ENCODE measurements at places on chromosomes 1 and 21. TPM values are rescaled to one million over a fixed set of nuclear protein-coding genes. Genes with fewer than 3 reads are reported as not detected.

- peak; percentile 87 for DNase-seq
Observed at GRCh38 chr21:45152265-45152746, 77.9 kb downstream of the ADARB1 start.

DNA sequence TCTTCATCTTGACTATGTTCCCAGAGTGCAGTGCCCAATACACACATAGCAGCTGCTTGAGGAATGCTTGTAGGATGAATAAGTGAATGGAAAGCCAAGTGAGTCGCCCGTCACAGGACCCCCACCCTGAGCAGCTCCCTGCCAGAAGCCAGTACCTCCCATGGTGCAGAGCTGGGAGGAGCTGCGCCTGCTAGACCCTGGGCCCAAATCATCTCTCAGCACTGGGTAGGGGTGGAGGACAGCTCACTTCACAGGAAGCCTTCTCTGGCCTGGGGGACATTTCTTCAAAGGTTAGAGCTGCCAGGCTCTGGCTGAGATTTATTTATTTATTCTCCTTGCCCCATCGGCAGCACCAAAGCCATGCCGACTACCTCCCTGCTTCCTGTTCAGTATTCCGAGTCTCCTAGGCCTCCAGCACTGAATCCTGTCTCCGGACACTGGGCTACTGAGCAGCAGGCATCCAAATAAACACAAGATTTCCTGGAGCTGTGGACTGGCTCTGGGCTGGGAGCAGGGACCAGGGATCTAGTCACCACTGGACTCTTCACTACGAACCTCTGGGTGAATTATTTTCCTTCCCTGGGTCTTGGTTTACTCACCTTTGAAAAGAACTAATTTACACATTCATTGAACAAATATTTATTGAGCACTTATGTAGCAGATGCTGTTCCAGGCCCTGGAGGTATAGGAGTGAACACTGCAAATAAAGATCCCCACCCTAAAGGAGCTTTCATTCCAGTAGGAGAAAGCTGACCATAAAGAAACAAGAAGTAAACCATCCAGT is 187.7 kb downstream of the TRABD2B start:
- DNase-seq = no peak

DNA sequence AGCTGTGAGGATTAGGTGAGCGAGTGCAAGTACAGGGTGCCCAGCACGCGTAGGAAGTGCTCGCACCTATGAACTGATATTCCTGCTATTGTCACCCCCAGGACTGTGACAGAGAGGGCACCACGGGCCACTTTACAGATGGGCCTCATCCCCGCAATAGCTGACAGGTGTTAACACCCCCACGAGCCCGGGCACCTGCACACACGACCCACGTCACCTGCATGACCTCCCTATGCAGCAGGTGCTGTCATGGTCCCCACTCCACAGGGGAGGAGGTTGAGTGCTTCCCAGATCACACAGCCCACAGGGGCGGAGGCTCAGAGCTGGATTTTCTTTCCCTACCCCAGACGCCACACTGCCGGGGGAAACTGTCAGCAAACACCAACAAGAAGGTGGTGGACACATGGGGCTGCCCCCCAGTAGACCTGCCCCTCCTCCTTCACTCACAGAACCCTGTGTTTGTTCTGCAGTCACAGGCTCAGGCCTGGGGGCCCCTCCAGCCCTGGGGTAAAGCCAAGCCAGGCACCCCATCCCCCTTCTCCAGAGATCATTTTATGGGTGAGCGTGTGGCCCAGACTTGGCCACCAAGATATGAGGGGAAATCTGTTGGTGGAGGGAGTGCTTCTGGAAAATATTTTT is 465.5 kb downstream of the MATN1 start:
- DNase-seq = no peak

DNA sequence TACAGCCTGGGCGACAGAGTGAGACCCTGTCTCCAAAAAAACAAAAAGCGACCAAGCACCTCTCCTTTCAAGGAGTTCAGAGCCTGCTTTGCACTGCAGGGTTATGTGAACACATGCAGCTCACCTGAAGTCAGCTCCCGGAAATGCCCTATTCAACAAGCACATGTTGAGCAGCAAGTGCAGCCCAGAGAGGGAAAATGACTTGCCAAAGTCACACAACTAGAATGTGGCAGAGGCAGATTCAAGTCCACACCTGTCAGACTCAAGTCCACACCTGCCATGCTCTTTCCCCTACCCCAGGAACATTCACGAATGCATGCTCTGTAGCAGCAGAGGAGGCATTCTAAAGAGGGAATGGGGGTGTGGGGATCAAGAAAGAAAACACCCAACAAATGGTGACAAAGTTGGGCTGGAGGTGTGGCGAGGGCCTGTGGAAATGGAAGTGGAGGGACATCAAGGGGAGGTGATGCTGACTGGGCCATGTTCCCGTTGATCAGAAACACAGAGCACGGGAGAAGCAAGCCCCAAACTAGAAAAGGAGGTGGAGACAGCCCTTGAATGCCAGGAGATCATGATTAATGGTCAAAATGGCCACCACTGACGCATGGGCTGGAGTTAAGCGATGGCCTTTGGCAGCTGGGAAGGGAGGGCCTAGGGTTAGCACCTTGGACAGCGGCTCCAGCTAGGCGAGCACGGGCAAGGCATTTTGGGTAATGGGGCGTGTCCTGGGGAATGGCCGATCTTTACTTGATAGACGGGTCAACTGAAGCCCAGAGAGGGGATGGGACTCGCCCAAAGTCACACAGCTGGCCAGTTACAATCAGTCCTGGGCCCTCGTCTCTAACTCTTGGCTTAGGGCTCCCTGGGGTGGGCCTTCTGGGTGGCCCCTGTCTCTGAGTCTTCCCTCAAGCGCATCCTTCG is 21.5 kb downstream of the RAP1GAP start:
- DNase-seq = no peak

DNA sequence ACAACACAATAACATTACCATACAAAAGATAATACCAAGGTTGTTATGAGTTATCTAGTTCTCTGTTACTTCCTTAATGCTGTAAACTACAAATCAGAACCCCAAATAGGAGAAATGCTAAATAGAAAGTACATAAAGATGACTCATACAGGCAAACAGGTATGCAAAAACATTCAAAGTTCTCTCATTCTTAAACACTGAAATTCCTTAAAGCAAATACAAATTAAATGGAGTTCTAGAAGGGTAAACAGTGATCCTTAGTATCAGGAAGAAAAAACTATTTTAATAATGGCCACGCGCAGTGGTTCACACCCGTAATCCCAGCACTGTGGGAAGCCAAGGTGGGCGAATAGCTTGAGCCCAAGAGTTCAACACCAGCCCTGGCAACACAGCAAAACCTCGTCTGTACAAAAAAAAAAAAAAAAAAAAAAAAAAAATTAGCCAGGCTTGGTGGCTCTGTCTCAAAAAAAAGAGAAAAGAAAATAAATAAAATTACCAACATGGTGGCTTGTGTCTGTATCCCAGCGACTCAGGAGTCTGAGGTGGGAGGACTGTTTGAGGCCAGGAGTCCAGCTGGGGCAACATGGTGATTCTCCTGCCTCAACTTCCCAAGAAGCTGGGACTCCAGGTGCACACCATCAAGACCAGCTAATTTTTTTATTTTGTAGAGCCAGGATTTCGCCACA is 17.5 kb downstream of the FBXO42 start:
- DNase-seq = no peak

GRCh38 chr1:64923294-64923718 is 43.0 kb downstream of the JAK1 start:
- no peak for DNase-seq

- DNase-seq = no peak
Observed at GRCh38 chr21:31133243-31133830, 95.1 kb upstream of the KRTAP19-8 start.

DNA sequence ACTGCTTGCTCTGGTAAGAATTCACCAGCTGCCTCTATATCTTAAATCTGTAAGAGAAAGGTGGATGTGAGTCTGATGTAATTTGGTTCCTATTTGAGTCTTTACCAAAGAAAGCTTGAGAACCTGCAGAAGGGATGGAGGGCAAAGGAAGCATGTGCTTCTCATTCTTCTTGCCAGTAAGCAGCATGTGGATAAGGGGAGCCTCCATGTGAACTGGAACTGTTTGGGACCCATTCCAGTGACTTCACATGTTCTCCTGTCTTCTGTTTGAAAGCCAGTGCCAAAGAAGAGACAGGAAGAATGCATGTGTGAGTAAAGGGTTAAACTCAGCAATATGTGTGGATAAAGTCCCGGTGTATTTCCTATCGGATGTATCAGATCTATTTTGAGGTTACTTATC is 119.6 kb upstream of the ADGRL2 start:
- DNase-seq = no peak

DNA sequence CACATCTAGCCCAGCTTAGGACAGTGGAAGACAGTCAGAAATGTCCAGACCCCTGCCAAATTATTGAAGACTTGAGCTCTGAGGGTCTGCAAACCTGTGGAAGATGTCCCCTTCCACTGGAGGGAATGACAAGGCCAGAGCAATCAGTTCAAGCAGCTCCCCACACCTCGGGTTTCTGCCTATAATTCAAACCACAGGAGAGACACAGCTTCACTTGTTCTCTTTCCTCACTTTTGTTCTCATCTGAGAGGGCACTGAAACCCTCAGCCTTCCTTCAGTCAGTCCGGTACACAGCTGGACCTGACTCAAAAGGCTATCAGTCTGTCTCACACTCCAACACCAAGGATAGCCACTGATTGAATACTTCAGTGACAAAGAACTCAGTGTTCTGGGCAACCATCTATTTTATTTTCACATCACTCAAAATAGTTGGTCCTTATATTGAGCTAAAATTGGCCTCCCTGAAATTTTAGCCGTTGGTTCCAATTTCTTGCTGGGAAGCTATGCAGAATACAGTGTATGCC is 70.1 kb downstream of the TENT5C start:
- no peak for DNase-seq

GRCh38 chr1:37035796-37036666 is 1.7 kb upstream of the GRIK3 start:
- no peak for DNase-seq

GRCh38 chr1:186983327-186983726 is 154.6 kb downstream of the PLA2G4A start:
- DNase-seq = no peak

GRCh38 chr21:41482301-41482700 is 25.7 kb downstream of the TMPRSS2 start:
- DNase-seq = no peak

Gene NOS1AP
- 3.5 TPM for total RNA-seq

Gene TTC24
- total RNA-seq = not detected

Gene MAP10
- 3.3 TPM for total RNA-seq

Gene TFF3
- 3.4 TPM for total RNA-seq

Gene ENSA
- total RNA-seq = 131 TPM

Gene KCNQ4
- 2.8 TPM for total RNA-seq

Gene PIK3C2B
- 22.7 TPM for total RNA-seq

Gene ZNF593OS
- total RNA-seq = not detected

Gene CSMD2
- total RNA-seq = 0.32 TPM

Gene SPATA1
- 0.92 TPM for total RNA-seq
